Esophagus squamous epithelium (tissue), 5 donors: ENCODE measurements at places on chromosomes 6 and 20.

- DNase-seq = no peak
These were observed 14.3 kb upstream of the EPM2A start for GRCh38 chr6:145749632-145750031.

GRCh38 chr6:29561606-29562181 lies 2.2 kb upstream of the UBD start:
- no peak for DNase-seq

- DNase-seq = no peak
These were observed 29.8 kb upstream of the ZNF391 start for GRCh38 chr6:27358786-27359185.

DNA sequence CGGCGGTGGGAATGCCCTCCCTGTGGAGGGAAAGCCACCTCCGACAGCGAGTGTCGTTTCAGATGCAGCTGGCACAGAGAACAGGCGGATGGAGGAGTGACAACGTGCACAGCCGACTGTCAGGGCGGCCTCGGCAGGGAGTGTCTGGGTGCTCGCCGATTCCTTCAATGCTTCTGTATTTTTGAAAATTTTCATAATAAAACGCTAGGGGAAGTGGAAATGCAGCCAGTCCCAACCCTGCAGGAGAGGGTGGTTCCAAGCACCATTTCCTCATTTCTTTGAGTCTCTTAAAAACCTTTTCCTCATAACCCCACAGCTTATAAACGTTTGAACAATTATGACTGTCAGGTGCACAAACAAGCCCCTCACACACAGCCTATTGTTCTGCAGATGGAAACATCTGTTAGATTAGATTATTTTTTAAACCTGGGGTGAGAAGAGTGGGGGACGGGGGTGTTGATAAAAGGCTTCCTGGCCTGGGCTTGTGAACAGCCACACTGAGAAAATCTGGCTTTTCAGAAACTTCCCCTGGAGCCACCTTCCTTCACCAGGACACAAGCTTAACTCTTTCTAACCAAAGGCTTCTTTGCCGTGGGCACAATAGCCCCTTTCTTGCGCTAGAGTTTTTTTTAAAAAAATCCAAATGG lies 228.9 kb downstream of the ANKRD60 start:
- no peak for DNase-seq

GRCh38 chr20:63121749-63122405 lies 94.1 kb downstream of the YTHDF1 start:
- no peak for DNase-seq
